Activated CD4-positive, alpha-beta T cell treated with anti-CD3 and anti-CD28 coated beads, Interleukin-2, amount 50 U/mL, for 16 hours (primary cell): ENCODE measurements at places on chromosomes 13 and 19.
A peak's percentile ranks its signal among the peaks of the same experiment; 100 is the strongest.

DNA sequence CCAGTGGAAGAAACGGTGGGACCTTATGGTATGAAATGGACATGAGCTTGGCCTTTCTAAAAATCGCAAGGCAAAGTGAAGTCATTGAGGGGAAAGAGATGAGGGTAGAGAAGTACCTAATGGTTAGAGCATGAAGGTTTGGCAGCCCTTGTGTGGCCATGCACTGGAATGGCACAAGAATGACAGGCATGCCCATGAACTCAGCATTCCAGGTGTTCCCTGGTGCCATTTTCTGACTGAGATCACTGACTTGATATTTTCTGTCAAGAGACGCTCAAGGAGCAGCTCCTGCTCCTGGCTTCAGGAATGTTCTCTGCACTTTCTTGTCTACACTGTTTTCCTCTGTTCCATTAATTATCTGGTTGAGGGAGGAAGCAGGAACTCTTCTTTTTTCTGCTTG lies 225.0 kb upstream of the SLC10A2 start:
- DNase-seq, result no peak

DNA sequence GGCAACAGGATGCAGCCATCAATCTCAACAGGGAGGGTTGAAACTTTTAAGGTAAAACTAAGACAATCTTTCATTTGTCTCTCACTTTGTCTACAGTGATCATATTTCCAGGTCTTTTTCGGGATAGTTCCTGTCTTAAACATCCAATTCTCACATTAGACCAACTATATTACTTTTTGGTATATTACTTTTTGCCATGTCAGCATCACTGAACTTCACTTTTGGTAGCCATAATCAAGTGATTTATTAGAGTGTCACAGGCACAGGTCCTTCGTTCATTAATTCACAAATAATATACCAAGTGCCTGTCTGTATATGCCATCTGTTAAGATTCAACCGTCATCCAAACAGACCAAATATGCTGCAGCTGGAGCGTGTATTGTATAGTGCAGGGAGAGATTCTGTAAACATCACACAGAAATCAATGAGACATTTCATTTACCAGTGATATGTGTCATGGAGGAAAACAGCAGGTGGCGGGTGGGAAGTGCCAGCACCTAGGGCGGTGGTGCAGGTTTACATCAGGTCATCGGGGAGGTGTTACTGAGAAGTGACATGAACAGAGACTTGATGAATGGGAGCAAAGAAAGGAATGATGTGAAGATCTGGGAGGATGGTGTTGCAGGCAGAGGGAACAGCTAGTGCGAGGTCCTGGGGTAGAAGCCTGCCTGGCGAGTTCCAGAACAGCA lies 24.9 kb downstream of the ARHGEF7 start:
- no peak for DNase-seq

GRCh38 chr13:44218501-44219240 lies 155.0 kb upstream of the SERP2 start:
- DNase-seq, result no peak

- no peak for DNase-seq
Measured at GRCh38 chr19:855566-856120, 3.5 kb downstream of the ELANE start.

GRCh38 chr19:862581-863314 lies 3.3 kb downstream of the CFD start:
- DNase-seq, result peak; percentile 64

GRCh38 chr19:28009696-28010095 lies 1203.3 kb downstream of the UQCRFS1 start:
- no peak for DNase-seq

GRCh38 chr19:580274-580835 lies 8.0 kb downstream of the BSG start:
- DNase-seq, result no peak

DNA sequence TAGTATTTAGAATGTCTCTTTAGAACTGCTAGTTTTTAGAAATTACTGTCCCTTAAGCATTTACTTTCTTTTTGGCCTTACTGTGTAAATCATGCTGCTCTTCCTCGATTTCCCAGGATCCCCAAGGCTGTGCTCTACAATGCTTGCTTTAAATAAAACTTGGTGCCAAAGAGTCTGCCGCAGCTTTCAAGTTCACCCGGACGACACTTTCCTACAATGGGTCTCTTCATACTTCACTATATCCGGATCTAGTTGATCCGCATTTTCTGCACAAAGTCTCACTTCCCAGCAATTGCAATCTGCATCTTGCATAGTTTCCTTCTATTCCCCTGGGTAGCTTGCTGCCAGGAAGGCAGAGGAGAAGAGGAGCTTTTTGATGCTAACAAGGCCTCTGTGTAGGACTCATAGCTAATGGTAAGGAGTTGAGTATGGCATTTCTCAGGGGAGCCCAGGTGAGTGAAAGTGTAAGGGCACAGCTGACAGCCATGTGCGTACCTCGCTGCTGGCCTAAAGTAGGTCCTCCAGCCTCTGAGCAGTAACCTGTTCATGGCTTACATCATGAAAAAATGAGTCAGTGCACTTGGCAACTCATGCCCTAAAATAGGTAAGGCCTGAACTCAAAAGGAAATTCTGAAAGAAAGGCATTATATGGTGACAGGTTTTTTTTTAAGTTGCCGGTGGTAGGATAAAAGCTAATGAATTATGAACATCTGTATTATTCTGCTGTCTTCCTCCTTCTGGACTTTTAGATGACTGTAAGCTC lies 101.6 kb downstream of the ENOX1 start:
- DNase-seq, result no peak

- no peak for DNase-seq
Measured at GRCh38 chr13:24165746-24166145, 5.2 kb downstream of the SPATA13 start.

DNA sequence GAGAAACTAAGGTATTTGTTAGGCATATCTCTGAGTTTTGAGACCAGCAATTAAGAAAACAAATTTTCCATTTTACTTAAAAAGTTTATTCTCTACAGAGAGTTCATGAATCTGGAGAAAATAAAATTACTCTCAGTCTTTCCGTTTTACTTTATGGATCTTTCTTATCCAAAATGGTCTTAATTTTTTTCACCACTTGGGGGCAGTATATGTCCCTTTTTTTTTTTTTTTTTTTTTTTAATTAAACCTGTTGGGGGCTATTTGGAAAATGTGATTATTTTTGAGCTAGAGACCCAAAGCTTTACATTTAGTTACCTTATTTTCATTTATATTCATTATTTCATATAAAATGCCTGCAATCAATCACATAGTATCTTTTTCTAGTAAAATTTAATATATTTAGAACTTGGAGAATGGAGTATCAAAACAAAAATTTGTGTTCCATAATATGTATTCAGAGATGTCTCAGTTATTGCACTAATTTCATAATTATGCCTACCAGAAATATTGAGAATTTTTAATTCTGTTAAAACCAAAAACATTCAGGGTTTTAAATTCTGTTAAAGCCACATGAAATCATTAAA lies 27.1 kb downstream of the PIBF1 start:
- DNase-seq, result peak; percentile 3

DNA sequence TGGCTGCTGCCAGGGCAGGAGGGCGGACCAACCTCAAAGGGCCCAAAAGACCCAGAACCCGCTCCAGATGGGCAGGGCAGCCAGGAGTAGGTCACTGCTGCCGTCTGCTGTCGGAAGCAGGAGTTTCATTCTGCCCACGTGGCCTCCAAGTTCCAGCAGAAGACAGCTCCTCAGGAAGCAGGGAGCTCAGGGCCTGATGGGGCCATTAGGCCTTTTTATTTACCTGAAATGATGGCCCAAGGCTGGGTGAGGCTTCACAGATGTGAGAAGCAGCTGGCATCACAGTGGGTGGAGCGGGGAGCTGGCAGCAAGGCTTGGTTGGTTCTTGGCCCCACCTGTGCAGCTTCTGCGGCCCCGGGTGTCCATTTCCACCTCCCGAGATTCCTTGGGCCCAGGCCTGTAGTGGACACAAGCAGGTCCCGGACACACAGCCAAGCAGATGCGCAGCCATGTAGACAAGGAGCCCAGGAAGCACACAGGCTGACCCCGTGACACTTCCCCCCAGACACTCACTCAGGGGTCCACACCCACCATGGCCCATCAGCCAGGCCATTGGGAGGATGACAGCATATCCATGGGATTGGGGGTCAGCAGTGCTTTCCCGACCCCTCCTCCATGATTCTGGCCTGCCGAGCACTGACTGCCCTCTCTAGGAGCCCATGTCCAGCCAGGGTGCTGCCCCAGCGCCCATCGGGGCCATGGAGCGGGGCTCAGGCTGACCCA lies 26.4 kb downstream of the C13orf46 start:
- DNase-seq, result no peak

DNA sequence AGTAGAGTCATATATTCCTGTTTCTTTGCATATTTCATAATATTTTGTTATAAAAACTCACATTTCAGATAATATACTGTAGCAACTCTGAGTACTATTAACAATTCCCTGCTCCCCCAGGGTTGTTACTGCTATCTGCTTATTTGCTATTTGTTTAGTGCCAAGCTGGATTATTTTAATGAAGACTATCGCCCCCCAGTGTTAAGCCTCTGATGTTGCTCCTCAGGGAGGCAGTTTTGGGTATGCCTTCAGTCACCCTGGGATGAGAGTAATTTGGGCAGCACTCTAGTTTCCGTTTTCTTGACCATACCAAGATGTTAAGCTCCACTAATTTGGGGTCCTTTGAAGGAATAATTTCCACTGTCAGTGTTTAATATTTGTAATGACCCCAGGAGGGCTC lies 46.0 kb downstream of the MICU2 start:
- DNase-seq, result peak; percentile 22

- no peak for DNase-seq
Measured at GRCh38 chr13:71842003-71842402, 25.0 kb downstream of the DACH1 start.

DNA sequence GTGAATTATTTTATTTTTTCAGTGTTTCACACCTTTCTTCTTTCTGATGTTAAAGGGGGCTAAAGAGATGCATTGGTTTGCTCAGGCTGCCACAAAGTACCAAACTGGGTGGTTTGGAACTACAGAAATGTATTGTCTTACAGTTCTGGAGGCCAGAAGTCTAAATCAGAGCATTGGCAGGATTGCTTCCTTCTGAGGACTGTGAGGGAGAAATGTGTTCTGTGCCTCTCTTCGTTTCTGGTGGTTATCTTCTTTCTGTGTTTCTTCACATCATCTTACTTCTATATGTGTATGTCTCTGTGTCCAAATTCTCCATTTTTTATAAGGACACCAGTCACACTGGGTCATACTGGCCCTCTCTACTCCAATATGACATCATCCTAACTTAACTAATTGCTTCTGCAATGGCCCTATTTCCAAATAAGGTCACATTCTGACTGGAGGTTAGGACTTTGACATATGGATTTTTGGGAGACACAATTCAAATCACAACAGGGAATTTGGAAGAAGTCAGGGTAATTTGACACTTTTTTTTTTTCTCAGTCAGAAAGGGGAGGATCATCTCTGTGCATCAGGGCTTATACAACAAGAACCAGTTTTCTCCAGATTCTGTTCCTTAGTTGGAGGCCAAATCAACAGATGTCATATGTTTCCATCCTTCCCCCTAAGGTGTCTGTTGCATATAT lies 188.2 kb downstream of the KCNRG start:
- no peak for DNase-seq

DNA sequence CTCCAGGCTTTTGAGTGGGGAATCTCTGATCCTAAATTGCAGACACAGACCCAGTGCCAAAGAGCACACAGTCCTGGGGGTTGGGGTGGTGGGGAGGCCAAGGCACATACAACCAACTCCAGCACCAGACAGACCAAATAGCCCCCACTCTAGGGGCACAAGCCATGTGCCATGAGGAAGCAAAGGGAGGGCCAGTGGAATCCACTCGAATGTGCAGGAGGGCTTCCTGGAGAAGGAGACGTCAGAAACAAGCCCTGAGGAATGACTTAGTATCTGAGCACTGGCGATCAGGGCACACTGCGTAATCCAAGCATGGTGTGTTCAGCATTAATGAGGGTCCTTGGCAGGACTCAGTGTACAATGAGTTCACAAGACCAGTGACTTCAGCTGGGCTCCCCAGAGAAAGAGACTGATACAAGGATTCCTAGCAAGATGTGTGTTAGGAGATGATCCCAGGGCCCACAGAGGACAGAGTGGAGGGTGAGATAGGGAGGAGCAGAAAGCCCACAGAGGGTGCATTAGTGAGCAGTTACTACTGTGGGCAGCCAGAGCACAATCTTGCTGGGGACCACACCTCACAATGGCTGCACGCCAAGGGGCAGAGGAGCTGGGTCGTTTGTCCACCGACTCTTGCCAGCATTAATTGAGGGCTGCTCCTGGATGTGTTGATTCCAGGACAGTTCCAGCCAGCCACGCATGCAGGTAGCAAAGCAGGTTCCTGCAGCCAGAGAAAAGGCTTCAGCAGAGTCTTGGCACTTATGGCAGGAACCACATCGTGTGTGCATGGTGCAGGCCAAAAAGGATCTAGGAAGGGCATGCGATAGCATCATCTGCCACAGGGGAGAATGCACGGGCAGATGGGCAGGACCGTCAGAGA lies 152.6 kb upstream of the VSTM2B start:
- DNase-seq, result no peak

GRCh38 chr19:7965921-7966665 lies 22.6 kb upstream of the TIMM44 start:
- no peak for DNase-seq

- peak; percentile 93 for DNase-seq
Measured at GRCh38 chr19:639253-640160, at the start of gene FGF22. Gene FGF22 (plus strand): TSS chr19:639879. CDS start chr19:639926, 47 bp downstream.

- no peak for DNase-seq
Measured at GRCh38 chr13:45554604-45555109, 60.9 kb downstream of the ERICH6B start.

DNA sequence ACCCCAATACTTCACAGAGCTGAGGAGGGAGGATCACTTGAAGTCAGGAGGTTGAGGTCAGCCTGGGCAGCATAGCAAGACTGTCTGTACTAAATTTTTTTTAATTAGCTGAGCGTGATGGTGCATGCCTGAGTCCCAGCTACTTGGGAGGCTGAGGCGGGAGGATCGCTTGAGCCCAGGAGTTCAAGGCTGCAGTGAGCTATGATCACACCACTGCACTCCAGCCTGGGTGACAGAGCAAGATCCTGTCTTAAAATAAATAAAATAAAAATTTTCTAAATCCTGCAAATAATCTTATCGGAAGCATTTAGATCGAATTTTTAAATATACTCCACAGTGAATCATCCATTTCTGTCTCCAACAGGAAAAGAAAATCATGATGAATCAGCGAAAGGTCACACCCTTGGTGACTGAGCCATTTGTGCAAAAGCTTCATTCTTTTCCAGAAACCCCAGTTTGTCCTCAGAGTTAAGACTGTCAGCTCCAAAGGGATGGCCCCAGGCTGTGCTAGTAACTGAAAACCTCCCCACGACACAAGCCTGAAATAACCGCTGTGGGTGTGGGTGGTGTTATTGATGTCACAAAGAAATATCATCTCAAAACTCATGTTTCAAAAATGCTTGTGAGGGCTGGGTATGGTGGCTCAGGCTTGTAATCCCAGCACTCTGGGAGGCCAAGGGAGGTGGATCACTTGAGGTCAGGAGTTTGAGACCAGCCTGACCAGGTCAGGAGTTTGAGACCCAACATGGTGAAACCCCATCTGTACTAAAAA lies 167.6 kb downstream of the PTPRS start:
- no peak for DNase-seq

DNA sequence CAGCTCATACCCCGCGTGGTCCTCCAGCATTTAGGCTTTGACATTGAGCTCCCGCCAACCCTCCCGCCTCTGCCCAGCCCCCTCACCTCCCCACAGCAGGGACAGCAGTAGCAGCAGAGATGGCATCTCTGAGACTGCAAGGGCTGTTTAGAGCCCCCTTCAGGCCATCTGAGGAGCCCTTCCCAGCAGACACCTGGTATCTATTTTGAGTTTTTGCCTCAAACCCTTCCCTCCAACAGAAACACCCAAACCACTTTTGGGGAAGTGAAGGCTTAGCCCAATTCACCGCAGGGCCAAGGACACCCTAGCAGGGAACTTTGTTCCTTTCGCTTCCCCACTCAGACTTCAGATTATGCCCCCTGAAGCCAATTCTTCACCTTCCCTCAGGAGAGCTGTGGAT lies 6.3 kb upstream of the ZNF175 start:
- no peak for DNase-seq
